ENCODE measurements at places on chromosomes 3 and 15.

DNA sequence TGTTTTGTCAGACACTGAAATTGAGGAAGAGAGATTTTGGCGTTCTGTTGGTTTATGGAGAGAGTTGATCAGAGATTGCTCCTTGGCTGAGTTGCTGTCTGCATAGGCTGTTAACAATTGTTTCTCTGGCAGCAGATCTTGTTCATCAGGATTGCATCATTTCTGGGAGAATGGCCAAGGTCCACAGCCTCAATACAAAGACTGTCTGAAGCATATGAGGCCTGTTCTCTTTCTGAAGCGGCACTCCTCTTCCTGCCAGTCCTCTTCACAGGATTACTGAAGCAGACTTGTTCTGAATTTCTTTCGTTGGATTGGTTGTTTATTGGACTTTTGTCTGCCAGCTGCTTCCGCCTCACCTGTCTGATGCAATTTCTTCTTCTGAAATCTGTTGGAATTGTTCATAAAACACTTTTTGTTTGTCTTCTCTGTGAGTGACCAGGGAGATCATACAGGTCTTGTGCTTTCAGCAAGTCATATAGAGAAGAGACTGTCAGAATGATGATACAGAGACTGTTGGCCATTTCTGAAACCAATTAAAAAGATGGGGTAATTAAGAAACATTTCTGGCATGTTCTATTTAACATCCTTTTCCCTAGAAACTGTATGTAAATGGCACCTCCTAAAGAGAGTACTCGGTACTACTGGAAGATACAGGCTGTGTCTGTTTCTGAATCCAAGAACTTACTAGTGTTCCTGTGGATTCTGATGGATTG is 25.5 kb downstream of the SETD5 start:
- DNase-seq, result no peak

GRCh38 chr3:111723293-111724215 is 128.4 kb upstream of the ZBED2 start:
- no peak for DNase-seq

GRCh38 chr3:183178833-183179549 is 16.5 kb upstream of the LAMP3 start:
- peak; percentile 19 for DNase-seq

DNA sequence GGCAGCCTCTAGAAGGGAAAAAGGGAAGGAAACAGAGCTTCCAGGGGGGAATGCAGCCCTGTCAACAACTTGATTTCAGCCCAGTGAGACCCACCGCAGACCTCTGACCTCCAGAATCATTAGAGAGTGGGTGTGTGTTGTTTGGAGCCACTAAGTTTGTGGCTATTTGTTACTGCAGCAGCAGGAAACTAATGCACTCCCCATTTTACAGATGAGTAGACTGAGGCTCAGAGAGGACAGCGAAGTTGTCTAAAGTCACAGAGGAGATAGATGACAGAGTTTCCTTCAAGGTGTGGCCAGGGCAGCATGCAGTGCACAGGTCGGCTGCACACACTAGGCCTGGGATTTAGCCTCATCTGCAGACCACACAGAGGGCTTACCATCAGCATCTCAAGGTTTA is 81.8 kb upstream of the ALDH1L1 start:
- DNase-seq, result no peak

DNA sequence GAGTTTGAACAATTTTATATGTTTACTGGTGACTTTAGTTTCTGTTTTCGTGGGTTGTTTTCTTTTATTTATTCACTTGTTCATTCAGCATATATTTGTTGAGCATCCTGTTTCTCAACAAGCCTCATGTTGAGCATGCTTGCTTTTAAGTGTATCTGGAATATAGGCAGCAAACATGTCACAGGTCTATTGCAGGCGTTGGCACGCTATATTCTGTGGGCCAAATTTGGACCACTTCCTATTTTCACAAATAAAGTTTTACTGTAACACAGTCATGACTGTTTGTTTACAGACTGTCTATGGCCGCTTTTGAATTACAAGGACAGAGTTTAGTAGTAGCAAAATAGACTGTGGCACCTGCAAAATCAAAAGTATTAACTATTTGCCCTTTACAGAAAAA is 89.6 kb downstream of the THRB start:
- no peak for DNase-seq

DNA sequence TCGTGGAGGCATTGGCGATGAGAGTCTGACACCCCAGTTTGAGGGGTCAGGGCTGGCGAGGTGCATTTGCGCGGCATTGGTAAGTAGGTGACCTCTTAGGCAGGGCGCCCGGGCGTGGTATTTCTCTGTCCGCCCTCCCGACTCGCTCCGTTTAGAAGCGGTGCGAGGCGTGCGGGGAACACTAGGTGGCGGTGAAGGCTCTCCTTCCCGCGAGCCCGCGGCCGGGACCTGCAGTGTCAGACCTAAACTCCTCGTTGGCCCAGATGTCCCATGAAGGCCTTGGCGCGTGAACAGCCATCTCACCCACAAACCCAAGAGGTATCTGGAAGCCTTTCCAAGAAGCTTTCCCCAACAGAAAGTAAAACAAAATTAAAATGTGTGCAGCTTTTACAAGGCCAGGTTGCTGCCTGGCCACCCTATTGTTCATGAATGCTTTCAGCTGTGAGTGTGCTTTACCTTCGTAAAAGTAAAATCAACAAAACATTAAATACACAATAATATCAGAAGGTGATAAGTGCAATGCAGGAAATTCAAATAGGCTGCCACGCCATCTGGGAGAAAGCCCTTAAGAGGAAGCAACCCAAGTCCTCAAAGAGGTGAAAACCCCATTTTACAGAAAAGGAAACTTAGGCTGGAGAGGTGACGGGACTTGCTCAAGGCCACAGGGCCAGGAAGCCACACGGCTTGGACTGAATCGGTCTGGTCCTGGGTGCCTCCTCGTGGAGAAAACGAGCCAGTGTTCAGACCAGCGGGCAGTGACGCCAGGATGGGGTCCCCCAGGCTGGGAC is 120.3 kb downstream of the ETFA start:
- peak; percentile 30 for DNase-seq

DNA sequence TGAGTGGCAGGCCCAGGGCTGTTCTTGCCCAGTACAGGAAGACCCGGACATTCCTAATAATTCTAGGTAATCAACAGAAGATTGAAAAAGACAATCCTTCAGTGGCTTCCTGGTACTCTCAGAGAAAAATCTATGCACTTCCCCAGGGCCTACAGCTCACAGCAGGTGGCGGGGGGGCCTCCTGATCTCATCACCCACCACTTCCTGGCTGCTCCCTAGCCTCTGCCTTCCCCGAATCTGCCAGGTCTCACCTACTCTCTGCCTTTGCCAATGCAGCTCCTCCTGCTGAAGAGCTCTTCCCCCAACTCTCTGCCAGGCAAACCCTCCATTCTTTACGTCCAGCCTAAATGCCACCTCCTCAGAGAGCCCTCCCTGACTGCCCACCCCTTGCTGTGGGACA is 37.5 kb downstream of the EHD4 start:
- no peak for DNase-seq

DNA sequence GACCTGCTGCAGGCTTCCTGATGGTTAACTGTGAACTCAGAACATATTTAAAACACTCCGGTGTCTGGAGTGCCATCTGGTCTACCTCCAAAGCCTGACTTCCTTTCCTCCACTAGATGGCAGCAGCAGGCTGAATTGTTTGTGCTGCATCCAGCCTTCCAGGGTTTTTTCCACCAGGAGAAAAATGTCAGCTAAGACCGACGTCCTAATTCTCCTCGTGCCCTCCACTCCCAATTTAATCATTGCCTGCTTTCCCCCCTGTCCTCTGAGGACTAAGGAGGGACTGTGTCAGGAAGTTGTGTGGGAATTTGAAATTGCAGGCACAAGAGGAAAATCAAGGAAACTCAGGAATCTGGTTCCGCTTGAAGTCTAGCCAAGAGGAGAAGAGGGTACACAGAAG is 165.2 kb upstream of the UMPS start:
- peak; percentile 65 for DNase-seq

DNA sequence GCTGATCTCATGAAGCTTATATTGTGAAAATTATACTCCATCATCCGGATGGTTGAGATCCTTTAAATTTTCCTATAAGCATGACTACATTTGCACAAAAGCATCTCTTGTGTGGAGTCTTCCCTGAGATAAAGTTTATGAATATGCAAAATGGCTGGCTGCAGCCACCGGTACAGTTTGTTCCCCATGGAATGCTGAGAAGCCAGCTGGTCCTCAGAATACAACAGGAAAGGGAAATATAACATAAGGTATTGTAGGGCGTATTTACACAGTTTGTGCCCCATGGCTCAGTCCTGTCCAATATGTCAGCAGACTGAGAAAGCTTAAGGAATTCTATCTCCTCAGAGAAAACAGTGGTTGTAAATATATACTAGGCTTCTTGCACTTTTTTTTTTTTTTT is 468.6 kb downstream of the CNTN6 start:
- DNase-seq, result no peak

- no peak for DNase-seq
Observed at GRCh38 chr15:84666373-84666772, 8.4 kb upstream of the NMB start.

- DNase-seq, result no peak
Observed at GRCh38 chr3:37030588-37030987, 37.3 kb downstream of the MLH1 start.

- no peak for DNase-seq
Observed at GRCh38 chr3:74523811-74524210, 90.6 kb downstream of the CNTN3 start.

DNA sequence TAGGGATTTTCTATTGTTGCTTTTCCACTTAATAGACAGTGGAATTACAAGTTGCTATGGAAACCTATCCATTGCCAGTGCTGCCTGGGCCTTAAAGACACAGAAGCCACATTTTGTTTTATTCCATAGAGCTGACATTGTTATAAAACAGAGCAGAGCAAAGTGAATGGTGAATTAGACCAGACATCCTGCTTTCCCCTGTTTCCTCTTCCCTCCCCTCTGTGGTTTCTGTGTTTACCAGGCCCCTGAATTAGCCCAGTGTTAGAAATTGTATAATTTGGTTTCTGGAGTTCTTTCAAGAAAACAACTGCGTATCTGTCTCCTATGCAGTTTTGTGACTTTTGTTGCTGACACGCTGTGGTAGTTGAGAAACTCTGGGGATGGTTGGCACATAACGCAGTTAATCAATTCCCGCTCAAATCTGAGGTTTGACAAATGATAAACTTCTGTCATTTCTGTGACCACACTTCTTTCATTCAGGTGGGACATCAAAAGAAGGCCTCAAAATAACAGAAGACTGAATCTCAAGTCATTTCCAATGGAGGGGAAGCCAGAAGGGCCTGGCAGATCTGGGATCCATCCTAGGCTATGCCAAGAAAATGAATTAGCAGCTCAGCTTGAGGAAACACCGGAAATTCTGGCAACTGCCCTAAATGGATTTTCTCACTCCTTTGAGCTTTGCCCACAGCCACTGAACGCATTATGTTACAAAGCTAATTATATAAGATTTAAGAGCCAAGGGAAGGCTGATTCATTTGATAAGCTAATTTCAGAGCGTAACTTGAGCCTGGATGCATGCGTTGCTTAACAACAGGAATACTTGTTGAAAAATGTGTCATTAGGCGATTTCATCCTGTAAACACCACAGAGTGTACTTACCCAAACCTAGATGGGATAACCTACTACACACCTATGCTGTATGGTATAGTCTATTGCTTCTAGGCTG is 46.9 kb downstream of the NR1D2 start:
- DNase-seq, result peak; percentile 71

Measured in NCI-H524 treated with DMSO at 0.1 percent for 48 hours (cell line).